ENCODE measurements at places on chromosomes 11 and 22.
A peak's percentile ranks its signal among the peaks of the same experiment; 100 is the strongest.

- peak; percentile 96 for ATAC-seq
Observed at GRCh38 chr11:101914738-101915426, at the start of gene CEP126. Gene CEP126, plus strand, starts transcription at chr11:101915010. Its CDS starts 275 bp downstream, at chr11:101915285.

GRCh38 chr11:33529461-33529860, 171.2 kb downstream of the C11orf91 start:
- ATAC-seq = no peak

GRCh38 chr22:50200461-50201190, at the start of gene SELENOO:
Gene SELENOO, plus strand, starts transcription at chr22:50201011. Its CDS starts 26 bp downstream, at chr22:50201037.
- ATAC-seq = peak; percentile 86

- no peak for ATAC-seq
Observed at GRCh38 chr11:93532281-93532789, 10.9 kb downstream of the SMCO4 start.

GRCh38 chr11:61690706-61691379, 10.7 kb downstream of the DAGLA start:
- ATAC-seq = no peak

DNA sequence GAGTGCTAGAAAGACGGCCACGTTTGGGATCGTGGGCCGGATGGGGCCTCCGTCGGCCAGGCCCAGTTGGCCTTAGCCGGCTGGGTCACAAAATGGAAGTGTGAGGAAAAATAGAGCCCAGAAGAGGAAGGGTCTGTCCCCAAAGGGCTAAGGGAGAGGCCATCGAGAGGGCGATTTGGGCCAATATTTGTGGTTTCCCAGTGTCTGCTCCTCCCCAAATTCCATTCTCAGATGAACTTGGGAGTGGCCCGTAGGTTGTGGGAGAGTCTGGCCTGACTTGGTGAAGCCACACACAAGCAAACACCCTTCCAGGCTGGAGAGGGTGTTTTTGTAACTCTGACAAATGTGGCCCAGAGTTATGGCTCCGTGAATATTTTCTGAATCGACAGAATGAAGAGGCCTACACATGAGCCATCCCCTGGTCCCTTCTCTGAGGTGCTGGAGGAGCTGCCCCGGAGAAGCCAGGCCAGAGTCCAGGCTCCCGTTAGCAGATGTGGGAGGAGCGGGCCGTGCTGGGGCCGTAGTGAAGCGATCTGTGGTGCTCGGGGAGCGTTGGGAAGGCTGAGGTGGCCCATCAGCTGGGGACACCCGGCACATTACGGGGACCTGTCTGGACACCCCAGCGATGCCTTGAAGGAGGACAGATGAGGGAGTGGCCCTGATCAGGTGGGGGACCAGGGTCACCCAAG, 73.5 kb upstream of the PPARA start:
- no peak for ATAC-seq

DNA sequence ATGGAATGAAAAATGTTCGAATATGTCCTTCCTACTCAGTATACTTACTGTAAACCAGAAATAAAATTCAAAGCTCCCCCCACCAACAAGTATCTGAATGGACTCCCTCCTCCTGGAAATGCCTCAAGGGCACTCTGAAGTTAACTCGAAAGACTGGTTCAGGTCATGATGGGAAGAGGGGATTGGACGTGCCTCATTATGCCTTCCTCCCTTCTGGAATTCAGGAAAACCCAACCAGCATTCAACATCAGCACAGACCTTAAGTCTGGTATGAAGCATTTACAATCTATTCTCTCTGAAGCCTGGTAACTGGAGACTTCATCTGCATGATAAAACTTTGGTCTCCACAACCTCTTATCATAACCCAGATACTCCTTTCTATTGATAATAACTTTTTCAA, 428.3 kb upstream of the RAG2 start:
- ATAC-seq = no peak

DNA sequence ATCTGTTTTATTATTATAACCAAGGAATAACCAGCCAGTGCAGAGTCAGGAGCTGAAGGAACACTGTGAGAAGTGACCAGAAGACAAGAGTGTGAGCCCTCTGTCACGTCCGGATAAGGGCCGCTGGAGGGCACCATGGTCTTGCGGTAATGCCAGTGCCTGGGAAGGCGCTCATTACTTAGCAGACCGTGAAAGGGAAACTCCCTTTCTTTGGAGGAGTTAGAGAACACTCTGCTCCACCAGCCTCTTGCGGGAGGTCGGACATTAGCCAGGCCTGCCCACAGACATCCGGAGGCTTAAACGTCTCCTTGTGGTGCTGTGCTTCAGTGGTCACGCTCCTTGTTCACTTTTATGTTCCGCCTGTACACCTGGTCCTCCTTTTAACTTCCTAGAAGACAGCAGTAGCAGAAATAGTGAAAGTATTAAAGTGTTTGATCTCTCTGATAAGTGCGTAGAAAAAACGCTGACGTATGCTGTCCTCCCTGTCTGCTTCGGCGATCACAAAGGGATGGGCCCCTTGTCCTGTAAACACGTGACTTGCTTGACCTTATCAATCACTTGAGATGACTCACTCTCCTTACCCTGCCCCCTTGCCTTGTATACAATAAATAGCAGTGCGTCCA, 120.6 kb upstream of the LMO1 start:
- ATAC-seq = no peak

GRCh38 chr11:111460856-111461255, 51.3 kb downstream of the BTG4 start:
- ATAC-seq = no peak

DNA sequence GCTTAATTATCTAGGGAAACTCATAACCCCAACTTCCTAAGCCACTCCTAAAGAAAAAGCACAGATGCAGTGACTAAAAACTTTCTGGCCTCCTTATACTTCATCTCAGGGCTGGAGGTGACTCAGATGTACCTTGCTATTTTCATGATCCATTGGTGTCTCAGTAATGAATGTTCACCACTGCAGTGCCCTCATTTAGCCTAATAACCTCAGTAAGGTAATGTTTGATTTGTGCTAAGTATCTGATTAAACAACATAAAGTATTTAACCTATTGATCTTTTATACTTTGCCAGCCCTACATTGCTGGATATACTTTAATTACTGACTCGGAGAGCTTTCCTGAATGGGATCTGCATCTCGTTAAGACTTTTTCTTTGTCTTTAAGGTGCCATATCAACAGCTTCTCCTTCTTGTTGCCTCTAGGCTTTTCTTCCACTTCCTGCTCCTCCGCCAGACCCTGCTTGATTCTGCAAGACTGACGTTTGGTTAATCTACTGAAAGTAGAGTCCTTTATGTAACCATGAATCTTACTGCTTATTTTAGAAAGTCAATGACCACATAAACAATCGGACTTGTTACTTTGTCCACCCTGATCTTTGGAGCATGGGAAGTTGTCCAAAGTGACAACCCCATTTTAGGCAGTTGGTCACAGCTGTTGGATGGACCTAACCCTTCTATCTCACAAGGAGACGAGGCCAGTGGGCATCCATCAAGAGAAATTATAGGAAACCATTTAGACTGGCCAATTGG, 303.0 kb downstream of the ST3GAL4 start:
- no peak for ATAC-seq

GRCh38 chr11:133163463-133164419, 368.6 kb downstream of the OPCML start:
- no peak for ATAC-seq

DNA sequence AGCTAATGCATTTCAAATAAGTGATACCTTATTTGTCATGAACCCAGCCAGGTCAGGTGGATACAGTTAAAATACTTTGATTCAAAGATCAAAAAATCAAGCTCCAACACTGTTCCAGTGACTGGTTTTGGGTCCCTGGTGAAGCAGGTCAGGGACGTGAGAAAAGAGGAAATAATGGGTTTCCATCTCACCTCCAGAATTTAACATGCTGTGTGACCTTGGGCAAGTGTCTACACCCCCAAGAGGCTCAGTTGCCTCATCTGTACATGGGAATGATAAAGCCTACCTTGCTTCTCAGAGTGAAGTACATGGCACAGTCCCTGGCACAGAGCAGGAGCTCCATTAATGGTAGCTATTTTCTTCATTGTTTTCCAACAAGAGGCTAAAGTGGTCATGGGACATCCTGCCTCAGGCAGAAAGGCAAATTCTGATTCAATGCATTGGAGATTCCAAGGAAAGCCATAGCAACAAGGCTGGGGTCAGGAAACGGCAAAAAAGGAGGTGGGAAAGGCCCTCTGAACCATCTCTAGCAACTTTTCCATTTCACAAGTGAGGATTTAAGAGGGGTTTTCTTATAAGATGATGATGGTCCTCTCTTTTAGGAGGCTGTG, 108.5 kb downstream of the CSNK2A3 start:
- ATAC-seq = no peak

GRCh38 chr11:63020671-63021291, 5.1 kb upstream of the SLC22A8 start:
- no peak for ATAC-seq

- ATAC-seq = no peak
Observed at GRCh38 chr11:100630898-100631297, 56.2 kb upstream of the ARHGAP42 start.

DNA sequence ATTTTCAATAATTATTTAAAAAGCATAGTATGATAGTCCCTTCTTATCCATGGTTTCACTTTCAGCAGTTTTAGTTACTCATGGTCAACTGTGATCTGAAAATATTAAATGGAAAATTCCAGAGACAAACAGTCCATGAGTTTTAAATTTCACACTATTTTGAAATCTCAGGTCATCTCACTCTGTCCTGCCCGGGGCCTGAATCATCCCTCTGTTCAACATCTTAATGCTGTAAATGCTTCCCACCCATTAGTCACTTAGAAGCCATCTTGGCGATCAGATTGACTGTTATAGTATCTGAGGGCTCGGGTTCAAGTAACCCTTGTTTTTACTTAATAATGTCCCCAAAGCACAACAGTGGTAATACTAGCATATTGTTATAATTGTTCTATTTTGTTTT, 1509.3 kb downstream of the FAM181B start:
- ATAC-seq = no peak

- no peak for ATAC-seq
Observed at GRCh38 chr11:94803491-94803890, 35.3 kb downstream of the AMOTL1 start.

DNA sequence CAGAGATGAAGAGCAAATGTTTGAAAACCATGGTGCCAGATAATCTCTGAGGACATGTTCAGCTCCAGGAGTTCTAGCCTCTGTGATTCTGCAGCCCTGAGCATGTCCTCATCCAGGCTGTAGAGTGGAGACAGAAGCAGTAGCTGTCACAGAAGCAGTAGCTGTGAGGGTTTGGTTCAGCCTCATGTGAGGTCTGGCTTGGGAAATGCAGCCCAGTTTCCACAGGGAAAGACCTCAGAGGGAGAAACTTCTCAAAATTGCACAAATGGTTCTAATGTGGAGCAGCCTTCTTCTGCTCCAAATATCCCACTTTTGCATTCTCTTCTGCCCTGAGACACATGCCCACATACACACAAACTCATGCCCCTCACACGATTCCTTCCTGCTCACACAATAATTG, 48.4 kb downstream of the DBX1 start:
- peak; percentile 2 for ATAC-seq

- ATAC-seq = peak; percentile 74
Observed at GRCh38 chr11:2531277-2531986, 86.6 kb downstream of the KCNQ1 start.

GRCh38 chr11:118436639-118437207, 431 bp downstream of the KMT2A start:
- ATAC-seq = no peak

- ATAC-seq = peak; percentile 99
Observed at GRCh38 chr11:75706260-75706729, 11.3 kb upstream of the MOGAT2 start.
